ENCODE measurements at places on chromosomes 2 and 18. TPM values are rescaled to one million over a fixed set of nuclear protein-coding genes. Genes with fewer than 3 reads are reported as not detected.

GRCh38 chr2:23497536-23497935 lies 112.6 kb downstream of the KLHL29 start:
- DNase-seq = no peak

POMC gene
- total RNA-seq = 4.9 TPM

GRCh38 chr2:159225025-159226016 lies 61.2 kb downstream of the WDSUB1 start:
- no peak for DNase-seq

DNA sequence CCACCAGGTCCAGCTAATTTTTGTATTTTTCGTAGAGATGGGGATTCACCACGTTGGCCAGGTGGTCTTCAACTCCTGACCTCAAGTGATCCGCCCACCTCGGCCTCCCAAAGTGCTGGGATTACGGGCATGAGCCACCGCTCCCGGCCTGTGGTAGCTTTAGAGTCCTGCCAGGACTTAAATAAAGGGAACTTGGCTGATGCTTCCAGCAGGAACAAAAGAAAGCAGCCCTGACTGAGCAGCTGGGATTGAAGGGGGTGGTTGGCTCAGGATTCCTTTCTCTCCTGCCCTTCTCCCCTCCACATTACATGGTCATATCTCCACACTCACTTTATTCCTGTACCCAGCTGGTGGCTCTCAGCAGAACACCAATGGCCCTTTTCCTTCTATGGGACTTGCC lies 20.0 kb downstream of the EFHD1 start:
- no peak for DNase-seq

GRCh38 chr2:236510034-236510433 lies 59.6 kb upstream of the ACKR3 start:
- DNase-seq = no peak

DNA sequence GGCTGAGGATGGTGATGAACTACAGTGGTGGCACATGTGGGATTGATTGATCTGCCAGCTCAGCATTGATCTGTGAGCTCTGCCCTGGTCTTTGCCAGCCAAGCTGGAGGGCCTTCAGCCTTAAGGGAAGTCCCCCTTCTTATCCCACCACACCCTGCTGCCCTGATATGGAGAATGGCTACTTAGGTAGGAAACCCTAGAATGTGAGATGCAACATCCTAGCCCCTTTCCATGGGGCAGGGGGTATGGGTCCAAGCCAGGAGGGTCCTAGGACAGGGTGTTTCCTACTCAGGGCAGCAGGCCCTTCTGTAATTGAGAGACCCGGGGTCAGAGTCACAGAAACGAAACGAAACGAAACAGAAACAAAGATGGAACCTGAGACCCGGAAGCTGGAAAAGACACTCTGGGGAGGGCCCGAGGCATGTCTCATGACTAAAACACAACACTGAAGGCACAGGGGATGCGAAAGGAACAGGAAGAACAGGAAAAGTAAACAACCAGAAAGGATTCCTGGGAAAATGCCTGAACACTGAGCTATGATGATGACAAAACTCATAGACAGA lies 16.9 kb upstream of the SULT1C2 start:
- DNase-seq = no peak

CIB4 gene
- not detected for total RNA-seq

REG3A gene
- total RNA-seq = not detected

DNA sequence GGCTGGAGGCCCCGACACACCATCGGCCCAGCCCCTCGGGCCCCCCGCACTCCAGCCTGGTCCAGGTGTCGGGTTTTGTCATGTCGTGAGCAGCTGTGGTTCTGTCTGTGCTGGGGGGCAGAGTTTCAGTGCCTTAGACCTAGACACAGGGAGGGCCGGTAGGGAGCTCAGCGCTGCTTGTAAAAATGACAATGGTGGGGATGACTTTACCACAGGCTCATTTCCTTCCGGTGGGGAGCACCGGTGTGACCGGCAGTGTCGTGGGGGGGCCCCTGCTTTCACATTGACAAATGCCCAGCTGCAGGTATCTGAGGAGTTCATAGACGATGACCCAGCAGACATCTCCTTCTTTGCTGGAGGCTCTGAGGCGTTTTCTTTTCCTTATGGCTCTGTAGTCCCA lies 66.9 kb downstream of the STK25 start:
- DNase-seq = no peak

GRCh38 chr18:74183130-74183529 lies 34.8 kb downstream of the TIMM21 start:
- DNase-seq = no peak

SCN7A gene
- 7.7 TPM for total RNA-seq

DNA sequence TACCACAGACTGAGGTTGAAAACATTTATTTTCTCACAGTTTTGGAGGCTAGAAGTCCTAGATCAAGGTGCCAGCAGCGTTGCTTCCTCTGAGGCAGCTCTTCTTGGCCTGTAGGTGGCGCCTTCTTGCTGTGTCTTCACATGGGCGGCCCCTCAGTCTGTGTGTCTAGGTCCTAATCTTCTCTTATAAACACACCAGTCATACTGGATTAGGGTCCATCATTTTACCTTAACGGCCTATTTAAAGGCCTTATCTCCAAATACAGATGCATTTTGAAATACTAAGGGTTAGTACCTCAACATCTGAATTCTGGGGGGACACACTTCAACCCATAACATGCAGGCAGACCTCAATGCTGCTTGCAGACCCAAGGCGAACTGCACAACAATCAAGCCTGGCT lies 4.4 kb upstream of the RMC1 start:
- peak; percentile 91 for DNase-seq

DNA sequence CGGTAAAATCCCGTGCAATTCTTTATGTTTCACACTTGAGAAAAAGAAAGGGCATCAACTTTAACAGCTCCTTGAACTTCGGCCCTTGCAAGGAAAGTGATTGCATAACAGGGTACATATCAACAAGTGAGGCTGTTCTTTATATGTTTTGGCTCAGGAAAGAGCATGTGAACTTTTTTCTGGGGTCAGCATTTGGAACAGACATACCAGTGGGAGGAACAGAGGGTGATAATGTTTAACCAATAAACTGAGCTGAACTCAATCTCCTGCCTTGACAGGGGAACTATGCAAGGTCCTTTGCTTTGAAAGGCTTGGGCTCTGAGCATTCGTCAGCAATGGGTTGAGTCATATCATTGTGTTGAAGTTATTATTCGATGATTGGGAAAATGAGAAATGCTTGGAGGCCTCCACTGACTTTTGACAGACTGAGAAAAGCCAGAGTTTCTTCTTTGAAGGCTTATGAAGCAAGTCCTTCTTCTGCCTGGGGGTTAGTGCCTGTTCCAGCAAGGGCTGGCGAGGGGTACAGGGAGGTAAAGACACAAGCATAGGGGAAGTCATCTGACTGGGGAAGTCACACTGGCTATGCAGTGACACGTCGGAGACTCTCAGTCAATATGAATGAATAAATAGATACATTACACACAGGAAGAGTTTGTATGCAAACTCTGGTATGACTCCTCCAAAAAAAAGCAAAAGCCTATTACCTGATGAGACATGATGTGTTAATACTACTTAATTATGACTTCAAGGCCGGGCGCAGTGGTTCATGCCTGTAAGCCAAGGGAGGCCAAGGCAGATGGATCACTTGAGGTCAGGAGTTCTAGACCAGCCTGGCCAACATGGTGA lies 57.2 kb downstream of the CYB5A start:
- no peak for DNase-seq

PGAP1 gene
- total RNA-seq = 7.3 TPM

GRCh38 chr2:39772086-39772811 lies 6.8 kb downstream of the THUMPD2 start:
- DNase-seq = no peak

DNA sequence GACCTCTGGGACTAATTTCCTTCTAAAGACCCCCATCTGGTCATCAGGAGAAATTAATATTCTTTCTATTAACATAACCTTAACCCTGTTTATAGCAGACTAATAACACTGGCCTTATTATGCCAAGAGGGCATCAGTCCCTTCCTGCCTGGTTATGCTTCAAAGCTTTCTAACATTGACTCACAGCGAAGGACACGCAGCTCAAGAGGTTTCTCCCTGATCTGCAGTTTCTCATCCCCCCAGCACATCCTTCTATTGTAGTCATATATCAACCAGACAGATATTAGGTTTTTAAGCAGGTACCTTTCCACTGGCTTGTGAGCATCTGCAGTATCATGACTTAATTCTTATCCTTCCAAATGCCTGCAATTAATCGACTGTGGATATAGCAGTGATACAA lies 100.0 kb upstream of the CXCR4 start:
- no peak for DNase-seq

DNAH6 gene
- total RNA-seq = 0.43 TPM

DNA sequence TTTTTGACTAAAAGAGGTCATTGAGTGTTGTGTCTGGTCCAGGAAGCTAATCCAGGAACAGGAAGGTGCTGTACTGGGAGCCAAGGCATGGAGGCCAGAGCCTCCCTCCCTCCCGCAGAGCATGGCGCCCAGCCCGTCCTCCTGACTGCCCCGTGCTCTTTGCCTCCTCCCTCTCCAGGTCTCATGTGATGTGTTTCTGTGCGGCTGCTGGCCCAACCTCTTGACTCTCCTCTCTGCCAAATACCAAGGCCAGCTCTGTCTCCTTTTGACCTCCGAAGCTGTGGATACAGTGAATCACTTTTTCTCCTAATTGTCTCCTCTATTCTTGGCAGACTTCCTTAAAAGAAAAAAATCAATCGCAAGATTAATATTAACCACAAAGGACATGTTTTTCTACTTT lies 284.1 kb downstream of the PHLPP1 start:
- DNase-seq = peak; percentile 47

DNAJC5G gene
- total RNA-seq = not detected

GKN2 gene
- total RNA-seq = not detected

GPBAR1 gene
- total RNA-seq = 9.3 TPM

GRCh38 chr18:42798606-42799170 lies 316.8 kb downstream of the RIT2 start:
- no peak for DNase-seq

DNA sequence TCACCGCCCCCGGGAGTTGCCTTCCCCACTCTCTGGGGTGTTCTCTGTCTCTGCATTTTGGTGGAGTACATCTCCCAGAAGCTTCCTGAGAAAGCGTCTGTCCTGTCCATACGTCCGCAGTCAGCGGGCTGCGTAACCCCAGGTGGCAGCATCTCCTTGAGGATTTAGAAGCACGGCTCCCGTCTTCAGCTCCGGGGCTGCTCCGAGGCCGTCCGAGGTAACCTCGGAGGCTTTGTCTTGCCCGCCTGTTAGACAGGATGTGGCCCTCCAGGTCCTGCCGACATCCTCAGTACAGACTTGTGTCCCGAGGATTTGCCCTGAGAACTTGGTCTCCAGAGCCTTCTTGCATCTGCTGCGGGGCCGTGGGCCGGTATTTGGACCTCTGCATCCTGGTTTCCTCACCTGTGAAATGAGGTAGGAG lies 58.4 kb downstream of the CTDP1 start:
- DNase-seq = peak; percentile 60

NETO1 gene
- total RNA-seq = 11.6 TPM

DNA sequence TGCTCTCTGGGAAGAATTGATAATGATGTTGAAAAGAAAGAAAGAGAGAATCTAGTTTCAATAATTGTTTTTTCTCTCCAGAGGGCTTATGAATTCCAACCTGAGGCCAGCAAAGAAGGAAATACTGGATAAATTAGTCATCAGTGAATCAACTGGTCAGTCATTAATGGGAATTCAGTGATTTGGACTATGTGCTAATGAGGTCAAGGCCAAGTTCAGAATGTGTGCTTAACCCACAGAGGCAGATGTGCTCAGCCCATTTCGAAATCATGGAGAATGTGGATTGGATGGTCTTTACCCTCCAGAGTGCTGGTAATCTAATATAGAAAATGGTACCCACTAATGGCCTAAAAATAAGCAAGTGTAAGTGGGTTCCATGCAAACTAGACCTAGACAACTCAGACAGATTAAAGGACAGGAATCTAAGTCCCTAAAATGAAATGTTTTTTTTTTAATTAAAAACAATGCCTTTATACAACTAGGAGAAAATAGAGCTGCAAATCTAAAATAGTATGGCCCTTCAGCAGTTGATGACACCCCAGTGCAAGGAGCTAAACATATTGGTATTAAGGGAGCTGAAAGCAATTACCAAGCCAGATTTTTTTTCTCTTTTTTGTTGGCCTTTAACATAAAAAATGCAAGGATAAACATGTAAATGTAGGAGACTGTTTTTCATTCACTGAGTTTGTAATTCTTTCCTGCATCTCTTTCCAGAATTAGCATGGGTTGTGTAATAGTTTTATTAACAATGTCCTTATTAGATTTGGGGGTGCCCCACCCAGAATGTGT lies 296.9 kb downstream of the SATB2 start:
- no peak for DNase-seq

CXCR1 gene
- total RNA-seq = 52.8 TPM

DNA sequence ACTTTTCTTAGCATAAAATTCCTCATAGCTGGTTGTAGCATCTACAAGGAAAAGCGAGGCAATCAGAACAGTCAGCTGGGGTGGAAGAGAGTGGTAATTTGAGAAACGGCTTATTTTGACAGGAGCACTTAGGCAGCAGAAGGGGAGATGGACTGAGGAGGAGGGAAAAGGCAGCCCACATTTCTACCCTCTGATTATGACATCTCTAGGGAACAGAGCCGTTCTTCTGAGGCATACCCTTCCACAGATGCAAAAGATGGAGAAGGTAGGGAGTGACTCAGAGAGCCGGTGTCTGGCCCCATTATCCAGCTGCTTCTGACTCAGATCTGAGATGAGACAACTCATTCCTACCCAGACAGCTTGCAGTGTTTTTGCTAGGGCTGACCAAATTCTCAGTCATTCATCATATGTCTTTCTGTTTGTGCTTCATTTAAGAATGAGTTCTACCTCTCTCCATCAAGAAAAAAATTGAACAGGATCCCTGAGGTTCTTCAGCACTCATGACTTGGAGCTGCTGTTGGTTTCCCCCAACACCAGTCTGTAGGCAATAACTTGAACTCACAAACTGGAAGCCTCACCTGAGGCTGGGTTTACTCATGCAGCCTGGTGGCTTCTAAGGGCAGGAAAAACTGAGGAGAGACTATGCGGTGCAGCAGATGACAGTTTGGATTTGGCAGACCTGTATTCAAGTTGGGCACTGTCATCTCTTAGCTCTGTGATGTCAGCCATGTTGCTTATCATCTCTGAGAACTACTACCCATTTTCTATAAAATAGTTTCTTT lies 15.9 kb upstream of the SEC11C start:
- no peak for DNase-seq

DNA sequence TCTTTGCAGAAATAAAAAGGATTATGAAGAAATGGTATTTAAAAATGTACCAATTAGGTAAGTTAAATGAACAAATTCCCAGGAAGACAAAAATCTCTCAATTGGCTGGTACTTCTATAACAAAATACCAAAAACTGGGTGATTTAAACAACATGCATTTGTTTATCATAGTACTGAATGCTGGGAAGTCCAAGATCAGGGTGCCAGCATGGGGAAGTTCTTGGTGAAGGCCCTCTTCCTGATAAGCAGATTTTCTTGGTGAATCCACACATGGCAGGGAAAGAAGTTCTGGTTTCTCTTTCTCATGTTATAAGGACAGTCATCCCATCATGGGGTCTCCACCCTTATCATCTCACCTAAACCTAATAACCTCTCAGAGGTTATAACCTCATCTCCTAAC lies 271.6 kb upstream of the SETBP1 start:
- DNase-seq = no peak

- DNase-seq = no peak
These were observed 42.8 kb upstream of the THUMPD2 start for GRCh38 chr2:39821871-39822270.

GRCh38 chr2:133667085-133667484 lies 98.8 kb upstream of the NCKAP5 start:
- DNase-seq = no peak

SPATS2L gene
- total RNA-seq = 64.0 TPM

FBLN7 gene
- total RNA-seq = 6.8 TPM

TUBA3E gene
- total RNA-seq = not detected

GRCh38 chr2:20433249-20433648 lies 13.6 kb upstream of the RHOB start:
- DNase-seq = no peak

UGT1A8 gene
- not detected for total RNA-seq

Measured in spleen (tissue), 13 donors.